ENCODE measurements at places on chromosomes 7 and 10.
A peak's percentile ranks its signal among the peaks of the same experiment; 100 is the strongest.

GRCh38 chr7:1938788-1939433 lies 268.8 kb downstream of the ELFN1 start:
- DNase-seq = no peak

DNA sequence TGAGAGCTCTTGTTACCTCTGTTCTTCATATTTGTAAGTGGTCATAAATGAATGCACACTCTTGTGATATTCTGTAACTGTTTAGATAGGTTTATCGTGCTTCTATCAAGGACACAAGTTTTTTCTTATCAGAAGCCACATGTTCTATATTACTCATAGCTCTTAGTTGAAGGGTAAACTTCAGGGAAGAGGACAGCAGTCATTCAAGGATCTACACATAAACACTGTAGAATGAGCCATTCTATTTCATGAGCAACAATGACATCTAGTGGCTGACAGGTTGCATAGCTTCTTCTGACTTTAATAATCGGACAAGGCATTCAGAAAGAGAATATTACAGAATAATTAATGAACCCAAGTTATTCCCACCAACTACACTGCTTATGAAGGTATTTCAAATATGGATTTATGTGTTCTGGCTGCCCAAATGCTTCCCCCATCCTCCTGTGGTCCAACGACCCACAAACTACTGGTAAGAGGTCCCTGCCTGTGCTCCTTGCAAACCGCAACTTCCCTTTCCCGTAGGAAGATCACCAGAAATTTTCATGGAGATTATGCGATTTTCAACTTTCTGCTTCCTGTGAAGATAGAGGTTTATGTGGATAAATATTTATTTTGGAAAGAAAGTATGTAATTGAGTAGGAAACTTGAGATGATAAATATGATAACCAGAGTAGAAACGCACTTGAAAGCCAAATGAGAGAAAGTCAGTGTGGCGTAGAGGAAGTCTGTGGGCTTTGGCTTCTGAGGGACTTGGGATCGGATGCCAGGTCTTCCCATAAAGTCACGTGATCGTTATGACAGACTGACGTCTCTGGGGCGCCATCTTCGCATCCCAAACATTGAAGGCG lies 16.8 kb upstream of the ABCB5 start:
- DNase-seq = no peak

GRCh38 chr10:13449296-13449695 lies 79.5 kb downstream of the BEND7 start:
- no peak for DNase-seq

GRCh38 chr7:126702242-126703016 lies 550.3 kb downstream of the GRM8 start:
- DNase-seq = no peak

DNA sequence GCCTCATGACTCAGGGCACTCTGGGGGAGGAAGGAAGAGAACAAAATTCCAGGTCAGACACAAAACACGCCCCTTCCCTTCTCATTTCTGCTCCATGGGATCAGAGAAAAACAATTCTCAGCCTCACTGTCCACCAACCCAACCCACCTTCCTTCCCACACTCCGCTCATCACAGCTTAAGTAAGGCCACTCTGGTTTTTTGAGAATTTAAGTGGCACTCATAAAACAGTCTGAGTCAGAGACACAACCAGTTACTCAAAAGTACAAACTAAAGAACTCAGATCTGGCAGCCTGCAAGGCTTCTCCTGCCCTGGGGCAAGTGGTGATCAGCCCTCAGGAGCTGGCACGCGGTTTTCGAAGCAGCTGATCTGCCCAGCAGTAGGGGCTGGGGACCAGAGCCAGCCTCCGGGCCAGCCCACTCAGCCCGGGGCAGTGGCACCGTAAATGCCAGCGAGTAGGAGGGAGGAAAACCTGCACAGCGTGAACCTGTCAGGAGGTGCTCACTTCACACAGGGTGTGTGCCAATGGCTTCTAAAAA lies 39.1 kb upstream of the ABLIM1 start:
- DNase-seq = no peak

GRCh38 chr7:98556288-98556687 lies 60.8 kb upstream of the NPTX2 start:
- no peak for DNase-seq

DNA sequence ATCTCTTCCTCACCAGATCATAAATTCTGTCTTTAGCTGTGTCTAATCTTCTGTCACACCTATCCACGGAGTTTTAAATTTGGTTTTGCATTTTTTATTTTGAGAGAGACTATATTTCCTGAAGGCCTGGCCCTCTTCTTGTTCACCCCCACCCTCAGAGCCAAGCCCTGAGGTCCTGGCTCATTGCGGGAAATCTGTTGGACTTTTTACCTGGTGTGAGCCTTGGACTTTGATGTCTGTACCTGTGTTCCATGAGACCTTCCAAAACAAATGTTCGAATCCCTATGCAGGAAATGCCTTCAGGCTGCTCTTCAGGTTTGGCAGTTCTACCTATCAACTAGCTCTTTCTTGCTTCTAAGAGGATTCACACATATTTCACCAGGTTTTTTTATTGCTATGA lies 175.2 kb upstream of the GRB10 start:
- DNase-seq = no peak

DNA sequence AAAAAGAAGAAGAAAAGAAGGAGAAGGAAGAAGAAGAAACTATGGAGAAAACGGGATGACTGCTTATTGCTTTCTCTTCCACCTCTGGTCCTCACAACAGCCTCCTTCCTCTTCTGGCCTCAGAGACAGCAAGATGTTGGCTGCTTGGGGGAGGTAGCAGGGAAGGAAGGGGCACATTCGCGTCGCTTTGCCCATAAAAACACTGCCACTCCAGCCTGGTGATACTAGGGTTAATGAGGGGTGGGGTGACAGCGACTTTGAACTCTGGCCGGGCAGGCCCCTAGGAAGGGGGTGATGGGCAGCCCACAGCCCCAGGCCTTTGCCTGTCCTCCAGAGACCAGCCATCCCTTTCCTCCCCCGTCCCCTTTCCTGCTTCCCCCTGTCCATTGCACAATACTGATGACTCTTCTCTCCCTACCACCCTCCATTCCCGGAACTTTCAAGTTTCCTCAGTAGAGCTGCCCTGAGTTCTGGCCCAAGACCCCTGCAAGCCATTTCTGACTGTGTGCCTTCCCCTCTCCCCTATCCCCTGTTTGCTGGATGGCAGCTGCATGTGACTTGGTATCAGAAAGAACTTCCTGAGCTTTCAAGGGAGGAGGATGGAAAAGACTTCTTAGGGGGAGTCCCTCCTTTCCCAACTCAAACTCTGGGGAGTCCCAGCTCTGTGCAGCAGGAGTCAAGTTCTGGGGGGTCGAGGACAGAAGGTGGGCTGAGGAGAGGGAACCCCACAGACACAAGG lies 2.2 kb upstream of the CUEDC2 start:
- no peak for DNase-seq

GRCh38 chr7:108805808-108806397 lies 236.2 kb downstream of the DNAJB9 start:
- DNase-seq = no peak

DNA sequence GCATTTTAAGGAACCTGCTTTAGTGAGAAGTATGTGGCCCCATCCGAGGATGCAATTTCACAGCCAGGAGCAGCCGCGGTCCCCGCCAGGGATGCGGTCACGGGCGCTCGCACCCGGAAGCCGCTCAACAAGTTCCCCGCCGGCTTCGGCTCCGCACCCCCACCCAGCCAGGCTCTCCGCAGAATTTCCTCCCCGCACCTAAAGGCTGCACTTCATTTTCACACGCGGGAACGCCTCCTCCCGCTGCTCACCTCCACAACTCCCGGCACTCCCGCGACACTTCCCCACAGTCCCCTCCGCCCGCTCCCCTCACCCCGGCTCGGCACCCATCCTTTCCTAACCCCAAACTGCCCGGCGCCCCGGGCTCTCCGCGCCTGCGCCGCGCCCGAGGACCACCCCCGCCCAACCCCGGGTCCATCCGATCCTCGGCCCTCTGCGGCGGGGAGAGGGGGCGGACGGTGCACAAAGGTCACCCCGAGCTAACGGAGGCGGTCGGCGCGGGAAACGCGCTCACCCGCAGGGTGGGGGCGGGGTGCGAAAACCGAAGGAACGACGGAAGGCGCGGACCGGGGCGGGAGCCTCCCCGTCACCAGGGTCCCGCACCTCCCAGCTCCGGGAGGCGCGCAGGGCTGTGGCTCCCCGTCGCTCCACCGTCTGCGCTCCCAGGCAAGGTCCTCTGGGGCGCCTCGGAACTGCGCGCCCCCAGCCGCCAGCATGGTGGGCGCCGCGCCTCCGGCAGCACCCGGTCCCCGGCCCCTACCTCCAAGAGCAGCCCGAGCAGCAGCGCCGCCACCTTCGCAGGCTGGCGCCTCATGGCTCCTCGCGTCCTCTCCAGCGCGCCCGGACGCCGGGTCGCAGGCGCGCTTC lies 558 bp downstream of the VOPP1 start:
- no peak for DNase-seq

DNA sequence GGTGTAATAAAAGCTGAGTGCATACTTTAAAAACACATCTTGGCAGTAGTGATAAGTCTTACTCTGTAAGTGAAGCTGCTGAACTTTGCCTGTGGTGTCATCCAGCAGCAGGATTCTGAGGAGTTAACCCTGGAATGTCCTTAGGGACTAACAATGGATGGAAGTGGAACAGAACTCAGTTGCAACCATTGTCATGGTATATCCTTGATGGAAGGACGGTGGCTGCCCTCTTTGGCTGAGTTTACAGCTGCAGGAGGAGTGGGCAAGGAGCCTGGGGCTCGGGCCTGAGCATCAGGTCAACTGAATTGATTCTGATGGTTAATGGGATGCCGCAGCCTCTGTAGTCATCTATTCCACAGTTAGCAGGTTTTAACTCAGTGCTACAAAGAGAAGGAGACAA lies 56.2 kb downstream of the MRC1 start:
- DNase-seq = no peak

DNA sequence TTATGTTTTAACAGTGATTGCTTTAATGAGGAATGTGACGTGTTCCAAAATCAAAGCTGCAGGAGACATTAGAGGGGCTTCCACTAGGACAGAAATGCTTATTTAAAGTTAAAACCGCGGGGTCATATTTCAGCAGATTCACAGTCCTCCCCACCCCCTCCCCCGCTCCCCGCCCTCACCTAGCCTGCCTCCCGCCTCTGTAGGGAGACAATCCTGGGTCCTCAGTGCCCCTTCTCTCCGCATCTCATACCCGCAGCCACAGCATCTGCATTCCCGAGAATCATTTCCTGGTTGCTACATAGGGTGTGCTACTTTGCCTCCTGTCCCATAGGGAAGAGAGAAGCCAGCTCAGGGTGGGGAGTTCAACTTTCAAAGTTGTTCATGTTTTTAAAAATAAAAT lies 3.1 kb upstream of the DRGX start:
- no peak for DNase-seq

- no peak for DNase-seq
Observed at GRCh38 chr10:110704906-110705476, 60.9 kb downstream of the RBM20 start.

DNA sequence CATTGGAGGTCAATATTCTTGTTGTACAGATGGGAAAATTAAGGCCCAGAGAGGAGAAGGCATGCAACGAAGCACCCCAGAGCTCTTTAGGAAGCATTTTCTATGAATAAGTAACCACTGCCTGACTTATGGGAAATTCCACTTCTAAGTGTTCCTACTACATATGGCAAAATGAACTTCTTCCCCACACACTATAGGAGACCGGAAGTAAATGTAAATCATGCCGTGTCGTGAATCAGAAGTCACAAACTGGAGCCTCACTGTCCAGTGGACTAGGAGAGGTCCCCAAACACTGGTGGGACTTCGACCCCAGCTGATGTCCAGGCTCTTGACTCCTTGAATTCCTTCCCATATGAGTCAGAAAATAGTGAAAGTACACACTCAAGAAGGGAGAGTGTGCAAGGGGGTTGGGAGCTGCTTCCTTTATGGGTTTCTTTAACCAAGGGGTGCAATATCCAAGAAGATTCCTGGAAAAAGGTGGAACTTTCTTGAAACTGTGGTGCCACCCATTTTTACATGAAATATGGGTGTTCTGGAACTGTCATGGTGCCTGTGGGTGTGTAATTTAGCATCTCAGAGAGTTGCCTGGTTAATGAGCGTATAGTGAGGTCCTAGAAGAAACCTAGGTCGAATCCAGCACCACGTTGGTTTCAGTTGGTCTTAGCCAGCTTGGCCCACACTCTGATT lies 6.7 kb downstream of the RASSF4 start:
- DNase-seq = no peak

- DNase-seq = no peak
Observed at GRCh38 chr7:333393-333764, 43.4 kb downstream of the FOXL3 start.

DNA sequence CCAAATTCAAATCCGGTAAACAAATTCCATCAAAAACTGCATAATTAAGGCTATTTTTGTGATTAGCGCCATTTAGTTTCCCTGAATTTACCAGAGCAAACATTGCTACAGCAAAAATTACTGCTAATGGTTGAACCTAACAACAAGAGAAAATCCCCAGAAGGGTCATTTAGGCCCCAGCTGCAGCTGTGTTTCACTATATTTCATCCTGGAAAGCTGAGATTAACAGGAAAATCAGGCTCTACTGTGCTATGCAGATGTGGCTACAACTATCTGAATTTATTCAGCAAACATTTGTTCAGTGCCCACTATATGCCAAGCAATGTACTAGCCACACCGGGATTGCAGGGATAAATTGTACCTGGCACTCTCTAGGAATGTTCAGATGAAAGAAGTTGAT lies 104.0 kb downstream of the PON1 start:
- no peak for DNase-seq

- no peak for DNase-seq
Observed at GRCh38 chr10:33209802-33210201, 124.7 kb downstream of the NRP1 start.

DNA sequence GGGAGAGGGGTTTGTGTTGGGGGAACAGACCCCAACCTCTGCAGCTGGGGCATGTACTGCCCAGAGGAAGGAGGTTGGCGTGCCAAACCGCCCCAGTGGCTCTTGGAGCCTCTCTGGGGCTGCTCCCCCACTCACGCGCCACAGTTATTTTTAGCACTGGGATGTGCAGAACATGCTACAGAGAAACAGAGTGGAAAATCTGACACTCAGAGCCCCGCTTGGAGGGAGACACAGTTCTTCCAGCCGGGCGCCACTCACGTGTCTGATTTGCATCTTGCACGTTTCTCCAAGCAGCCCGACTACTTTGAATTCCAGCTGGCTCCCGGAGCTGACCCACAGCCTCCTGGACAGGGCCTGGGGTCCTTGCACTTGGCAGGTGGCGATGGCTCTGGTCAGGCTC lies 182.0 kb downstream of the RPS24 start:
- no peak for DNase-seq

- peak; percentile 17 for DNase-seq
Observed at GRCh38 chr10:6678211-6678803, 98.2 kb upstream of the PRKCQ start.

GRCh38 chr10:35778306-35778705 lies 136.2 kb upstream of the FZD8 start:
- DNase-seq = no peak

DNA sequence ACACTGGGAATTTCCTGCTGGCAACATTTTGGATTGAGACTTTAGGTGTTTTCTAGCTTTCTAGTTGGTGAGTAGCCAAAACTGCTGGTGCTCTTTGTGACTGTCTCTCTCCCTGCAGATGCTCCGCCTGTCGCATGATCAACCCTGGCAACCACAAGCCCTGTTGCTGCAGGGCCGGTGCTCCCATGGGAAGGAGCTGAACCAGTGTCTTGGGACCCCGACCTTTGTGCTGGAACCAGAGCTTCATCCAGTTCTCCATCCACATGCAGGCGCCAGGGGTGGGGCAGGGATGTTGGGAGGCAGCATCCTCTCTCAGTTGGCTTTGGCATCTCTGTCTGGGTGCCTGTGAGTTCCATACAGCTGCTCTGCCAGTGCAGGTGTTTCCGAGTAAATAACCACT lies 306.2 kb upstream of the MKI67 start:
- no peak for DNase-seq

Measured in activated CD8-positive, alpha-beta memory T cell treated with anti-CD3 and anti-CD28 coated beads for 1 hour (primary cell).